ENCODE measurements at places on chromosomes 12 and 14.

GRCh38 chr14:51327376-51327775 lies 87.3 kb downstream of the TMX1 start:
- DNase-seq = no peak

DNA sequence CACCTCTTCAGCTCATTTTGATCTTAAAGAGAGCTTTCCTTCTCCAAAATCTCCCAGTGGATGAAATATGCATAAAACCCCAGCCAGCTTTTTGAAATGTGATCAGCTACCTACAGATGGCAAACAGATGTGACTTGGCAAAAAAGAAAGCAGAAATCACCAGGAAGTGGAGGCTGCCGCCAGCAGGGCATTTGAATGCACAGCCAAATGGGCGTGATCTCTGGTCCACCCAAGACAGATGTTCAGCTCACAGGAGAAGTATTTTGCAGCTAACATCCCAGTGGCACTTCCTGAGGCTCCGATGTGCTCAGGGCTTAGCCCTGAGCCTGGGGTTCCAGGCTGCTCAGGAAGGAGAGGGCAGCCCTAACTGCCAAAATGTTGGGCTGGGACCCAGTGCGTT lies 78.3 kb downstream of the LGMN start:
- peak; percentile 83 for DNase-seq

DNA sequence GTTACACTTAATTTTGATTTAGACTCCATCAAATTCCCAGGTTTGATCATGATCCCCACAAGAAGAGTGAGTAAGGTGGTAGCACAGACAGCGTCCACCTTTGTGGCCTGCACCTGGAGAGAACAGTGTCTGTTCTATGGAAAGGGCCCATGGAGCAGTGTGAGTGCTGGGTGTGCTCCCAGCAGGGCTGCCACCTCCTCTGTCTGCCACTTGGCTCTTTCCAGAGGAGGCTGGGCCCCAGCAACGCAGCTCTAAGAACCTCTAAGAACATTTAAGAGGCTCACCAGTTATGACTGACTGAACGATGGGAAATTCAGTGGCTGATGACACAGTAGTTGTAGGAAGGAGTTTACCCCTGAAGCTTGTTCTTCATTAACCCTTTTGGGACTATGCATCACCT lies 17.3 kb downstream of the VDR start:
- no peak for DNase-seq

DNA sequence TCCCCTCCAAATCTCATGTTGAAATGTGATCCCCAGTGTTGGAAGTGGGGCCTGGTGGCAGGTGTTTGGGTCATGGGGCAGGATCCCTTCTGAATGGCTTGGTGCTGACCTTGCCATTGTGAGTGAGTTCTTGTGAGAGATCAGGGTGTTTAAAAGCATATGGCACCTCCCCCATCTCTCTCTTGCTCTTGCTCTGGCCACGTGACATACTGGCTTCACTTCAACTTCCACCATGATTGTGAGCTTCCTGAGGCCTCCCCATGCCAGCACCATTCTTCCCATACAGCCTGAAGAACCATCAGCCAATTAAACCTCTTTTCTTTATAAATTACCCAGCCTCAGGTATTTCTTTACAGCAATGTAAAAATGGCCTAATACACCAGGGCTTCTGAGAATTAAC lies 79.8 kb upstream of the C14orf132 start:
- no peak for DNase-seq

DNA sequence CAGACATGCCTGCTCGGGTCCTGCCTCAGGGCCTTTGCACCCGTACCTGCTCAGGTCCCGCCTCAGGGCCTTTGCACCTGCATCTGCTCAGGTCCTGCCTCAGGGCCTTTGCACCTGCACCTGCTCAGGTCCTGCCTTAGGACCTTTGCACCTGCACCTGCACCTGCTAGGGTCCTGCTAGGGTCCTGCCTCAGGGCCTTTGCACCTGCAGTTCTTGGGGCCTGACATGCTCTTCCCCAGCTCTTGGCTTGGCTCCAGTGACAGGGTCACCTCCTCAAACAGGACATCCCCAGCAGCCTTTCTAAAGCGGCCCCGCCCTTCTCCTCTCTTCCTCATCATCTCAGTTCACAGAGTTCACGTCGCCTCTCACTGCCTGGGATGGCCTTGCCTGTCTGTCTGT lies 54.9 kb upstream of the NCOR2 start:
- no peak for DNase-seq

- DNase-seq = no peak
Observed at GRCh38 chr14:100573757-100574641, 13.2 kb downstream of the BEGAIN start.

DNA sequence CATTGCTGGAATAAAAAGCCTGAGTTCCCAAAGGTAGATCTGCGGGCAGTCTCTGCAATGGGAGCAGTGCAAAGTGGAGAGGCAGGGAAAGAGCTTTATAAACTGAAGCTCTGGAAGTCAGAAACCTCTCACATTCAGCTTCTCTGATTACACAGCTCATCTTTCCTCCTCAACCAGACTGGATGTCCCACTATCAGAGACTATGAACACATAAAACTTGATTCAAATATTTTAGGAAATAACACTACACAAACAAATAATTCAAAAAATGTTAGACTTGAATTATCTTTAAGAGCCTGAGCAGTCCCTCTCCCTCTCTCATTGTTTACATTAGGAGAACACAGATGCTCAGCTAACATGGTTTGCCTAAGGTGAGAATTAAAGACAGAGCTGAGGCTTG lies 72.9 kb downstream of the DENND5B start:
- DNase-seq = no peak

DNA sequence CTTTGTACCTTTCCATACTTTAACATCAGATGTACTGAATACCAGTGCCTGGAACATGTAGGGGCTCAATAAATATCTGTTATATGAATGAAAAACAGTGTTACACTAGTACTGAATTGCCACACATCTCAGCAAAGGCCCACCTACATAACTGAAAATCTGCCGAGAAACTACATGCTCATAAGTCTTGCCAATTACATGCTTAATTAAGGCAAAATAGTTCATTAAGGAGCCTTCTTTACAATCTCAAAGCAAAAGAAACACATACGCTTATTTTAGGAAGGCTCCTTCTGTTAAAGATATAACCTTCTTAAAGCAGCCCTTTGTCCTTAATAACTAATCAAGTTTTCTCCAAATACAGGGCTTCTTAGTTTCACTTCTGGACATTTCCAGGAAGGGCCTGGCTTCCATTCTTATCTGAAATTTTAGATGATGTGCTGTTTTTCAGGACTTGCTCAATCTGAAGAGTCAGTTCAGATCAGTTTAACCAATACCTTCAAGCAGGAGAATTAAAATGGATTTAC lies 11.5 kb downstream of the LIMA1 start:
- DNase-seq = no peak

GRCh38 chr12:110421159-110421661 lies 17.7 kb upstream of the ANAPC7 start:
- DNase-seq = no peak

DNA sequence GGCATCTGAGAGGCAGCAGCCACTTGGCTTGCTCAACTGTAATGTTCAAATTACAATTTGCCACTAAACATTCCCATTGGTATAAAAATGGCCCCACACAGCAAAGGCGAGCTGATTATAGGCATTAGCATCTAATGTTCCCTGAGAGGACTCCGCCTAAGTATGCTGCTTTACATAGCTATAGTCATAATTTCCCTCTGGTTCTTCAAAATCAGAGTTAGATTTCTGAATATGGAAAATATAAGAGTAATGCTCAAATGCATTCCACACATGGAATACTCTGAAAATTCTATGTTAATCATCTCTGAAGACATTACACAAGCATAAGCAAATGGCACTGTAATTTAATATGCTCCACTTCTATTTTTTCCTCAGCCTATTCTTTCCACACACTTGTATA lies 83.7 kb upstream of the BTG1 start:
- peak; percentile 13 for DNase-seq

- no peak for DNase-seq
Observed at GRCh38 chr14:61712137-61712536, 16.8 kb downstream of the HIF1A start.

- DNase-seq = no peak
Observed at GRCh38 chr12:2854669-2855453, 2.0 kb downstream of the TEX52 start.

DNA sequence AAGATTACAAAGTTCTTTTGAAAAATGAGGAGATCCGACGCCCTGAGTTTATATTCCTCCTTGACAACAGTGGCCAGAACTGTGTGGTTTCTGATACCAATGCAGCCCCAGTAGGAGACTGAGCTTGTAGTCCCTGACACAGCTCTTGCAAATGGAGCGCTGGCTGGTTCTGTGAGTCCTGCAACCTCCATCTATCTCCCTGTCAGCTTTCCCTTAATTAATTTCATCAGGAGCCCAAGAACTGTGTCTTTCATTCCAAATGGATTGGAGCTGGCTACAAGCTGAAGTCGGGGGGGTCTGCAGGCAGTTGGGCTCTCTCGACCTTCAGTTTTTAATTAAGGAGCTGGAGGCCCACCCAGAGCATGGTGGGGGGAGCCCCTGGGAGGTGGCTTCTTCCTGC lies 160.6 kb downstream of the ADGRD1 start:
- DNase-seq = no peak

DNA sequence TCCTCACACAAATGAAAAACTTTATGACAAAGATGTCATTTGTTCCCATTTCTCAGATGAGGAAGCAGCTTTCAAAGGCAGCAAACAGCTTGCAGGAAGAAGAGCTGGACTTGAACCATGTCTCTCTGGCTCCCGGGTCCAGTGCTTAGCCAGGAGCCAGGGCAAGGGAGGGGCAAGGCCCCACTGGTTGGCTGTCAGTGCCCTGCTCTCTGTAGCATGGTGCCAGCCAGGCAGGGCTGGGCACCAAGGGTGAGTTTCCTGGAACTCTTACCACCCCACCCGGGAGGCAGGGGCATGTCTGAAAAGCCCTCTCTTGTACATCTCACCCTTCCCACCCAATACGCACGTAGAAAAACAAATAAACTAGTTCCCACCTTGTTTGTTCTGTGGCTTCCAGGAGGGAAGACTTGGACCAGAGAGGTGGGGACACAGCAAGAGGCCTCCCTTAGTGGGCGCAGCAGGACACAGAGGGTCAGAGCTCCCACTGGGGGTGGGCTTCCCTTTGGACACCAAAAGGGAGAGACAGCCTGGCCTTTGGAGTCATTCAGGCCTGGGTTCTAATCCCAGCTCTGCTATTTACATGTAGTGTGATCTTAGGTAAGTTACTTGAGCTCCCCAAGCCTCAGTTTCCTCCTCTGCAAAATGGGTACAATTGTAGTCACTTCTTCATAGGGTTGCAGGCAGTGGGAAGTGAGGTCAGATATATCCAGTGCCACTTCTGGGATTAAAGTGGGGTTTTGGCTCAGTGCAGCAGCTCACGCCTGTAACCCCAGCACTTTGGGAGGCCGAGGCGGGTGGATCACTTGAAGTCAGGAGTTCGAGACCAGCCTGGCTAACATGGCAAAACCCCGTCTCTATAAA lies 17.2 kb downstream of the TRPV4 start:
- DNase-seq = no peak

DNA sequence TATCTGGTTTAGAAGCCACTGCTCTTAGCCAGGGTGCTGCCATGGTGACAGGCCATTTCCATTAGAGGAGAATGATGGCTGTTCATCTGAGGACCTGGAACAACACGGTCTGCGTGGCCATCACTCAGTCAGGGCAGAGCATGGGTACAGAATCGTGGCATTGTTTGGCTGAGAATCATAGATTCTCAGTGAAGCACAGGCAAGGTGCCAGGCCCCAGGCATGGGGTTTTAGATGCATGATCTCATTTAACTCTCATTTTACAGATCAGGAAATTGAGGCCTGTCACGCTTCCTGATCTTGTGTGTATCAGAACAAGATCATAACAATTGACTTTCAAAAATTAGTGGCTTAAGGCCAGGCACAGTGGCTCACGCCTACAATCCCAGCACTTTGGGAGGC lies 26.8 kb upstream of the IRF2BPL start:
- DNase-seq = no peak

DNA sequence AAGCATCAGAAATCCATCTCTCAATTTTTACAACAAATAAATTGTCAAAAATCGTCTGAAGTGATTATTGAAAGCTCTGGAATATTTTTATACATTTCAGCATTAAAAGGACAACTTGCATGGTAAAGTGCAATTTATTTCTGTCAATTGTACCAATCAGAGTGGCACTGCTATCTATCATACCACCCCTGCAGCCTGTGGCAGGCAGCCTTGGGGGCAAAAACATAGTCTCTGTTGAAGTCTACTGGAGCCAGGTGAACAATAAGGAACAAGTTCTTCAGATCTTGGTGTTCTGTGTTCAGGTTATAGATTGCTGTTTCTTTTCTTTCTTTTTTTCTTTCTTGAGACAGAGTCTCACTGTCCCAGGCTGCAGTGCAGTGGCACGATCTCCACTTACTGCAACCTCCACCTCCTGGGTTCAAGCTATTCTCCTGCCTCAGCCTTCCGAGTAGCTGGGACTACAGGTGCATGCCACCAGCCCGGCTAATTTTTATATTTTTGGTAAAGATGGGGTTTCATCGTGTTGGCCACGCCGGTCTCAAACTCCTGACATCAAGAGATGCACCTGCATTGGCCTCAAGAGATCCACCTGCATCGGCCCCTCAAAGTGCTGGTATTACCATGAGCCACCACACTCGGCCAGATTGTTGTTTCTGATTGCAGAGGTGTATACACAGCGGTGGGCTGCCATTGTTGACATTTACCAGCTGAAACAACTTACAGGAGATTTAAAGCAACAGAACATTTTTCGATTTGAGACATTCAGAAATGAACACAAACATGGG lies 629.6 kb downstream of the SLC16A7 start:
- DNase-seq = no peak

- DNase-seq = no peak
Observed at GRCh38 chr12:30902001-30902400, 24.5 kb upstream of the TSPAN11 start.

DNA sequence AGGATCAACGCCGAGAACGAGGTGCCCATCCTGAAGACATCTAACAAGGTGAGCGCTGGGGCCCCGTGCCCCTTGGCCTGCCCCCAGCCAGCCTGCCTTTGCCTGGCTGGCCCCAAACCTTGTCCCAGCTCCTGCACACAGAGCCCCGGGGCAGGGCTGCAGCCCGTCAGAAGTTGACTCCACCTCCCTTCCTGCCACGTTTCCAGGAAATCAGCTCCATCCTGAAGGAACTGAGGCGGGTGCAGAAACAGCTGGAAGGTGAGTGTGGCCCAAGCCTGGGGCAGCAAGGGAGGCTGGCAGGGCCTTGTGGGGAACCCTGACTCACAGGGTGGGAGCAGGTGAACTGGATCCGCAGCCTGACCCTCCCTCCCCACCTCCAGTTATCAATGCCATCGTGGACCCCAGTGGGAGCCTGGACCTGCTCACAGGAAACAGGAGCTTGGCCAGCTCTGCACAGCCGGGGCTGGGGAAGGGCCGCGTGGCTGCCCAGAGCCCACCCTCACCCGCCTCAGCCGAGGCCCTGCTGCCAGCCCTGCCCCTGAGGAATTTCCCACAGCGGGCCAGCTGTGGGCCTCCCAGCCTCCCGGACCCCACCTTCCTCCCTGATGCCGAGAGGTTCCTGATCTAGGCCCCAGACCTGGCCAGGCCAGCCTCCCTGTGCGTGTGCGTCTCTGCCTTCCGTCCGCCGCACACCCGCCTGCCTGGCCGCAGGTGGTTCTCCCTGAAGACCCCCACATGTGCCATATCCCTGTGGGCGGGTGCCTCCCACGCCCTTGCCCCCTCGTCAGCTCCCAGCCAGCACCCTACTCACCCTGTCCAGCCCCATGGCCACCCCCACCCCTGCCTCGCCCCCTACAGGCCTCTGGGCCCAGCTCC lies 29.5 kb downstream of the CEP170B start:
- no peak for DNase-seq

GRCh38 chr12:111341426-111342065 lies 27.3 kb downstream of the PHETA1 start:
- DNase-seq = no peak
